Activated T-helper 1 cell treated with Interleukin-2 at 50 U/mL for 16 hours (primary cell): ENCODE measurements at places on chromosomes 2 and 18.
A peak's percentile ranks its signal among the peaks of the same experiment; 100 is the strongest.

GRCh38 chr18:50163505-50163904, 31.4 kb downstream of the MYO5B start:
- no peak for DNase-seq

- DNase-seq = no peak
Observed at GRCh38 chr18:8967573-8967972, 134.9 kb upstream of the NDUFV2 start.

GRCh38 chr2:12090072-12090471, 343.6 kb downstream of the LPIN1 start:
- DNase-seq = no peak

- no peak for DNase-seq
Observed at GRCh38 chr2:241673797-241674725, 12.6 kb downstream of the DTYMK start.

DNA sequence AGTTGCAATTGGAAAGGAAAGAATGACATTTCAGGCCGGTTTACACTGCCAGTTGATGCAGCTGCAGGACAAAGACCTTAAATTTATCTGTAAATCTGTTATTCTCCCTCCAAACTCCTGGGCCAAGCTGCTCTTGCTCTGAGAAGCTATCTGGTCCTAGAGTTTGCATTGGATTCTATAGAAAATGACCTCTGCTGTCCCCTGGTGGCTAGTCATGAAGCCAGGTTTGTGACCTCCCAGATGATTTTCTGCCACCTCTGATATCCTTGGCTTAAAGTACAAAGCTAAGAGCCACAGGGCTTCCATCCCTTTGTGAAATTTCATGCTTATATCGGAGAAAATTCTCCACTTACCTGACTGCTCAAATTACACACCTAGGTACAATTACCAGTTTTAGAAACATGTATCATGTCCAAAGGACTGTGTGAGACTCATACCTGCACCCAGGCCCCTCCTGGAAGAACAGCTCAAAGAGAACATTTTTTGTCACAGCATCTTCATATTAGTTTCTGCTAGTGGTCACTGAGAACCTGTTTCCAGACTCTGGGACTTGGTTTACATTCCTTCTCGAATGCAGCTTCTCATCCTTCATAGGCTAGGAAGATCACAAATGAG, 28.9 kb upstream of the IER3IP1 start:
- DNase-seq = peak; percentile 2

GRCh38 chr2:121880283-121880682, 124.8 kb downstream of the TSN start:
- DNase-seq = no peak

- DNase-seq = no peak
Observed at GRCh38 chr2:128617029-128617590, 298.4 kb upstream of the HS6ST1 start.

DNA sequence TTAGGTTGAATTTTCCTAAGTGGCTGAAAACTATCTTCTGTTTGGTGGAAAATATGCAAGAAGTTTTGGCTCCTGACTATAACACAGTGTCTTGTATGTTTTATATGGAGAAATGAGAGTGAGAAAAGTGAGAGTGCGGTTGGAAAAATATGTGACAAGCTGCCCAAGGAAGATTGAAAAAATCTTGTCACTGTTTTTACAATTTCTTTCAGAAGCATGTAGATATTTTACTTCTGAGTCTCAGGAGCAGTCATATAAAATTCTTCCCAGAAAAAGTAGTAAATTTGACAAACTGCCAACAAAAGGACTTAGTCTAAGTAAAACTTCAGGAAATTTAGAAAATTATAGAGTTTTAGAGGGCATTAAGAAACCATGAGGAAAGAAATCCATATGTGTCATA, 19.4 kb upstream of the RMND5A start:
- no peak for DNase-seq

DNA sequence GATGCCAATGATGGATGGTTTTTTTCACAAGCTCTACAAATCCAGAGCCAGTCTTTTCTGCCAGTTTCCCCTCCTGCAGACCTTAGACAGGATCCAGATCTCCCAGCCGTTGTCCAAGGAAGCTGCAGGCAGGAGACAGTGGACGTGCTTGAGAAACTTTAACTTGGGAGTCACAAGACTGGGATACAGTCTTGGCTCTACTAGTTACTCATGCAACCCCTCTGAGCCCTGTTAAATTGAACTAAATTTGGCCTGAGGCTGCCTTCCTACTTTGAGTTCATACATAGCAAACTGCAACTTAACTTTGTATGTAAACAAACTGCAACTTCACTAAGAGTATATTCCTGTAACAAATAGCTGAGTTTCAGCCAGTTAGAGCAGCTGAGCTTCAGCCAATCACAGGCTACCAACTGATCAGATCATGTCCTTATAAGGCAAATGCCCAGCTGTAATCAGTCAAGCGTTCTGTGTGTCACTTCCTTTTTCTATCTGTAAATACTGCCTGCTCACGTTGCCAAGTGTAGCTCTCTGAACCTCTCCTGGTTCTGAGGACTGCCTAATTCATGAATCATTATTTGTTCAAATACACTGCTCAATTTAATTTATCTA, 140.9 kb downstream of the CAPN13 start:
- no peak for DNase-seq

DNA sequence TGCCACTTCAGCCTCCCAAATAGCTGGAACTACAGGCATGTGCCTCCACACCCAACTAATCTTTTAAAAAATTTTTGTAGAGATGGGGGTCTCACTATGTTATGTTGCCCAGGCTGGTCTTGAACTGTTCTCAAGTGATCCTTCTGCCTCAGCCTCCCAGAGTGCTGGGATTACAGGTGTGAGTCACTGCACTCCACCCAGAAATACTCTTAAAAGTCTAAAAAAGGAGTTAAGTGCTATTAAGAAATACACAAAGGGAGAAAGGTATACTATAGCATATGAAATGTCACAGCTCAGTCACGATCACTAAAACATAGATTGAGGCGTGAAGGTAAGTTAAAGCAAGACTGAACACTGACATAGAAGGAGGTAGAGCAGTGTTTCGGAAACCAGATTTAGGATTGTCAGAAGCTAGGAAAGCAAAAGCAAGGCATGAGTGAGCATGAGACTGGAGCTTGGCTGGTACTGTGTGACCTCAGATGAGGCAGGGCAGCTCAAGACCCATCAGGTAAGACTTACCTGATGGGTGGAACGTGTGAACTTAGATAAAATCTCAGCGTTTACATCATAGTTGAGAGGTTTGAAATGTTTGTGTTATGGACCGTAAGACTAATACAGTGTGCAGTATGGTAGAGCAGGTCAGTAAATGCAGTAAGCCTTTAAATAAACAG, 9.2 kb downstream of the CCNYL1 start:
- DNase-seq = no peak

DNA sequence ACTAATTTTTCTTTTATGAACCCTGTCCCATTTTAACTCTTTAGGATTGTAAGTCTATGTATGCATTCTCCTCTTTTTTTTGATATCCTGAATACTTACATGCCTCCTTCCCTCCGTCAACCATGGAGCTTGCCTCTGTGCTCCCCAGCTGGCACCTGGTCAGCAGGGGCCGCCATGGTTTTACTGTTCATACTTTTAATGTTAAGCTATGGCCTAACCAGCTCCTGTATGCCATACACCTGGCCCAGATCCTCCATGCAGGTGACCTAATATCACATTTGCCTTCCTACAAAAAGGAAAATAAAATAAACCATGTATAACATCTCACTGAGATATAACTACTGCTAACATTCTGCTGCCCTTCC, 283.1 kb upstream of the TRIB2 start:
- no peak for DNase-seq

DNA sequence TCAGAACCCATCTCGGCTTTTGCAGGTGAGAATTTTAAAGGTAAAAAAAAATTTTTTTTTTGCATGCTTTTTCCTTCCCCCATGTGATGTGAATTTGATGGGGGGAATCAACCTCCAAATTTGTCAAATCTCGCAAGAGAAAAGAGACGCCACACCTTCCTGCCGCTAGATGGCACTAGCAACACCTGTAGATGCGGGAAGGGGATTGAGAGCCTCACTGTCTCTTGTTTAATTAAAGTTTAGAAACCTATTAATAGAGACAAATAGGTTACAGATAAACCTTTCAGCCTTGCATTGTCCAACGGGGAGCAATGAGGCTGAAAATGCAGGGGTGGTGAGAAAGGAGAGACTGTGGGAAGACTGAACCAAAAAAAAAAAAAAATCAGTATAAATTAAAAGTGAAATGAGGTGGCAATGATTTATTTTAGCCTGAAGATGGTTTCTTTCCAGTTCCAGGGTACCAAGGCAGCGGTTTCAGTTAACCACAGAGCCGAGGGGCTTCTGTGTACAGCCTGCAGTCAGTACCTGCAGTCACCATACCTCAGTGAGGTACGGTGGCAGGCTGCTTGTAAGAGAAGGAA, 84.6 kb downstream of the NRP2 start:
- DNase-seq = peak; percentile 4

- DNase-seq = no peak
Observed at GRCh38 chr2:1693723-1694122, 50.6 kb downstream of the PXDN start.

GRCh38 chr2:48589170-48589767, 28.4 kb upstream of the GTF2A1L start:
- DNase-seq = no peak

GRCh38 chr2:23199115-23199918, 185.7 kb upstream of the KLHL29 start:
- no peak for DNase-seq

GRCh38 chr2:173221937-173222594, 132.6 kb upstream of the CDCA7 start:
- DNase-seq = no peak

DNA sequence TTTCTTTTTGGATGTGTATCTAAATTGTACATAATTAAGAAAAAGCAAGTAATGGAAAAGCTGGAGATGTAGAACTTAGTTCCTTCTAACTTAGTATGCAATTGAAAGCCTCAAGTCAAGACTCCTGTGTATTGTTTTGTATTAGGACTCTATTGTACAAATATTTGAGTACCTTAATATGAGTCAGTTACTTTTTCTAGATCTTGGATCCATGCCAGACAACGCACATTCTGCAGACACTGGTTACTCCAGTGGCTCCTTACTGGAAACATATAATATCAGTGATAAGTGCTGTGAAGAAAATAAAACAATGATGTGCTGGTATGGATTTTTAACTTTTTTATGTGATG, 1.5 kb downstream of the SLC39A10 start:
- no peak for DNase-seq

GRCh38 chr2:46047290-46047689, 249.9 kb upstream of the EPAS1 start:
- DNase-seq = no peak

GRCh38 chr2:235131334-235132305, 179.8 kb downstream of the SH3BP4 start:
- no peak for DNase-seq

- DNase-seq = no peak
Observed at GRCh38 chr2:119486886-119487285, 37.4 kb downstream of the SCTR start.

DNA sequence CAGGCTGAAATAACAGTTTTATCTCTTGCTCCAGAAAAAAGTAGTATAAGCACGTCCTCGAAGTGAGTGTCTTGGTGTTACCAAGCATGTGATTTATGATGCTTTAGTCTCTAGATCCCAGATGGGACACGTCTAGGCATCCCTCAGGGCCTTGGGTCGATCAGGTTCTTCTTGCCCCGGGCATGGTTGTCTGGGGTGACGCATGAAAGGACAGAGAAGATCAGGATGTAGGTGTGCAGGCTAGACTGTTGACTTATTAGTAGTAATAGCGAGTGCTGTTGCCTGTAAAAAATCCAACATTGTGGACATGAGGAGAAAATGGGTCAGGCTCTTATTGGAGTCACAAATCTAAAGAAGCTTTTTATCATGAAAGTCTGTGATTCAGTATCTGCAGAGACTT, 94.0 kb upstream of the NFU1 start:
- DNase-seq = no peak

DNA sequence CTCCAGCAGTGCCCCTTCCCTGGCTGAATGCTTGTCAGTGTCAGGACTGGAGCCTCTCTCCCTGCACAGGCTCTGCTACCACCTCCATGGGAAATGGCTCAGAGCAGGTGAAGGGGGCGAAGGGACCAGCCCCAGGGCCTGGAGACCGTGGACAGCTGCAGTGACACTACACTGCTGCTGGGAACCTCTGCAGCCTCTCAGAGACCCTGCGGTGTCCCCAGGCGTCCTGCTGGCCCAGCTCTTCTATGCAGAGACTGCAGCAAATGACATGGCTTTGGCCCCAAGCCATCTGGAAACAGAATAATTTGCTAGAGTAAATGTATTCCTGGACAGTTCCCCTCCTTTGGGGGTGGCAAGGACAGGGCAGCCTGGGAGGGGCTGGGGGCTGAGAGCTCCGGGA, 53.2 kb downstream of the CIB4 start:
- DNase-seq = no peak

DNA sequence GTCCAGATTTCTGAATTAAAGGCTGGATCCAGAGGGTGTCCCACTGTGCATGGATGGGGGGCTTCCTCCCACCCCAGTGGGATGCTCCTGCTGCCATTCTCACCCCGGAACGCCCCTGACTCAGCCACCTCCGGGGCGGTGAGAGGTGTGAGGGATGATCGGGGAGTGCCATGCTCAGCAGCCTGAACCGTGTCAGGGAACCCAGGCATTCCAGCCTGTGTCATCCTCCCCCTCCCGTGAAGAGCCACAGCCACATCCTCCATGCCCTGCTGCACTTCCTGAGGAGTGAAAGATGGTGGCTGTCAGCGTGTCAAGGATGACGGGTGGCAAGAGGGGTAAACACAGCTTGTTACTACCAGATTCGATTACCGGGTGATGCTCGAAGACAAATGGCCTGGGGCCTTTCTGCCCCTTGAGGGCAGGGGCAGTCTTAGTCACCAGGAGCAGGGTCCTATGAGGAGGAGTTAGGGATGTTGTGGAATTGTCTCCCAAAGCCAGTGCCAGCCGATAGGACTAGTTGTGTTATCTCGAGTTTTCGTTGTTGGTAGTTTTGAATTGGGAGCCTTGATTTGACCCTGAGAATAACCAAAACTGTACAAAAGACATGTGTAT, 80.8 kb downstream of the TCF7L1 start:
- DNase-seq = no peak

DNA sequence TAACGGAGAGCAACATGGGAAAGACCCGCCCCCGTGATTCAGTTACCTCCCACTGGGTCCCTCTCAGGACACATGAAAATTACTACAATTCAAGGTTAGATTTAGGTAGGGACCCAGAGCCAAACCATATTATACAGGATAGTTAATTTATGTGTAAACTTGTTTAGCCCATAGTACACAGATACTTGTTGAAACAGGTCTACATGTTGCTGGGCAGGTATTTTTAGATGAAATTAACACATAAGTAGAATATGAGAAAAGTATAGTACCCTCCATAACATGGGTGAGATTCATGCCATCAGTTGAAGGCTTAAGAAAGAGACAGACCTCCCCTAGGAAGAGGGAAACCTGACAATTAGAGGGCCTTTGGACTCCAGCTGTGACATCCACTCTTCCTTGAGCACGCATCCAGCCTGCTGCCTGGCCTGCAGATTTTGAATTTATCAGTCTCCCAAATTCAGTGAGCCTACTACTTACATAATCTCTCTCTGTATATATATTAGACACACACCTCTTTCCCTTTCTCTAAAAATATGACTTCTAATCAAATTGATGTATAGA, 463.5 kb upstream of the NETO1 start:
- DNase-seq = no peak

- no peak for DNase-seq
Observed at GRCh38 chr2:119440501-119440870, 8.8 kb downstream of the TMEM37 start.

- DNase-seq = no peak
Observed at GRCh38 chr18:66728951-66729350, 125.1 kb upstream of the CDH19 start.
